ENCODE measurements at places on chromosomes 2 and 18.

DNA sequence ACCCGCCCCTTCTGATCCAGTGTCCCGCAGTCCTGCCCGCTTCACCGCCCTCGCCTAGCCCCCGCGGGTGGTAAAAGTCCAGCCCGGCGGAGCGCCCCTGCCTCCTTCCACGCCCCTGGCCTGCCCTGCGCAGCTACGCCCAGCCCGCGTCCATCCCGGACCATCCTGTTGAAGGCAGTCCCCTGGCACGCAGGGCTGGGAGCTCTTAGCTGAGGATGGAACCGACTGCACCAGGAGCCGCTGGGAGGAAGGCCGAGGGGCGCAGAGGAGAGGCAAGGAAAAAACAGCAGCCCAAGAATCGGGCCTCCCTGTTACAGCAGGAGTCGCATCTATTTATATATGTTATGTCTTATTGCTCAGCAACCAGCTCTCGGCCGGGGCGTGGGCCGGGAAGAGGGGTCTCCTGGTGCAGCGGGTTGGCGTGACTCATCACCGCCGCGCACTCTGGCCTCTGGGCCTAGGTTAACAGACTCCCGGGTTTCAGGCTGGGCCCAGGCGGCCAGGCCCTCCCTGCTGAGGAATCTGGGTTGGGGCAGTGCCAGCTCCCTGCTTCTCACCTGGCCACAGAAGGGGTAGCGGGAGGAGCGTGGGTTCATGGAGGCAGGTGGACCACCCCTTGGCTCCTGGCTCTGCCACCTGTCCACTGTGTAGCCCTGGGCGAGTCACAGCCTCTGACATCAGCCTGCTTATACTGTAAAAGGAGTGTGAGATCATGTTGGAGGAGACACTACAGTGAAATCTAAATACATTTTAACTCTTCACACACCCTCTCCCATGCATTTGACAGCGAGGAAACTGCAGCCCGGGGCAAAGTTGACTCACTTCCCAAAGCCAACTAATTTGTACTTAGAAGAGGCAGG lies 13.4 kb upstream of the MAP3K2 start:
- no peak for DNase-seq

GRCh38 chr2:41216978-41217377 lies 765.1 kb upstream of the SLC8A1 start:
- no peak for DNase-seq

DNA sequence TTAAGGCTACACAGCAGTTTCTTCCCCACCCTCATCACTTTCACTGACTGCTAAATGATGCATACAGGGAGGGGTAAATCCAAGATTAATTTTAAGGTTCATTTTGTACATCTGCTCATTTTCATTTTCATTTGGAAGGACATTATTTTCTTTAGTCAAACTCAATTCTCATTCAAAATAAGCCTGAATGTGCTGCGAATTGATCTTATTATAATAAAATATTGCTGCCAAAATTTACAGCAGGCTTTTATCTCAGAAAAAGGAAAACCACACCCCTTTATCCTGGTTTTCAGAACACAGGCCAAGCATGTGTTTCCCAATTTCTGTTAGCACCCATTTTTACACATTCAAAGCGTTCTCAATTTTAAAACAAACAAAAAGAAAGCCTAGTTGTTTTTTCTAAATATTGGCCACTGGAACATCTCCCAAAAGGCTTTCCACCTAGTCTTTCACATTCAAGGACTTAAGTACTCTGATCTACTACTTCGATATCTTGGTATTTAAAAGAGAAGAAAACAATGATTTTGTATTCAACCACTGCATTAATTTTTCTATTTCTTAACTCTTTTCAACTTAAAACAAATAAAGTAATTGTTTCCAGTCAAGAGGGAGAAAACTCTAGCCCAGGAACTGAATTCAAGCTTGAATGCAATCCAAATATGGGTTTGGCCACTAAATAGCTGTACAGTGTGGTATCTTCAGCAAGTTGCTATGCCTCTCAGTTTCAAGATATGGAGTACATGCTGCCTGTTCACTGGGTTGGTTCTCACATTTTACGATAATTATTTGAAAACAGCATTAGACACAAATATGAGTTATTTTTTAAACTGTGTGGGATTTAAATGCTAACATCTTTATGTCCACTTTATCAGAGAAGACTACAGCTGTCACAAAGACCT lies 52.5 kb downstream of the CDH2 start:
- no peak for DNase-seq

- DNase-seq: no peak
Observed at GRCh38 chr2:3646446-3646845, 11.6 kb upstream of the ALLC start.

- DNase-seq: no peak
Observed at GRCh38 chr2:201900362-201900761, 94.0 kb downstream of the CDK15 start.

- no peak for DNase-seq
Observed at GRCh38 chr18:36559149-36559857, 261.8 kb downstream of the FHOD3 start.

- DNase-seq: no peak
Observed at GRCh38 chr2:152587187-152587947, 129.9 kb downstream of the PRPF40A start.

GRCh38 chr2:117293012-117293411 lies 521.5 kb upstream of the DDX18 start:
- DNase-seq: no peak

GRCh38 chr2:113102133-113102532 lies 25.3 kb upstream of the IL1RN start:
- DNase-seq: no peak

DNA sequence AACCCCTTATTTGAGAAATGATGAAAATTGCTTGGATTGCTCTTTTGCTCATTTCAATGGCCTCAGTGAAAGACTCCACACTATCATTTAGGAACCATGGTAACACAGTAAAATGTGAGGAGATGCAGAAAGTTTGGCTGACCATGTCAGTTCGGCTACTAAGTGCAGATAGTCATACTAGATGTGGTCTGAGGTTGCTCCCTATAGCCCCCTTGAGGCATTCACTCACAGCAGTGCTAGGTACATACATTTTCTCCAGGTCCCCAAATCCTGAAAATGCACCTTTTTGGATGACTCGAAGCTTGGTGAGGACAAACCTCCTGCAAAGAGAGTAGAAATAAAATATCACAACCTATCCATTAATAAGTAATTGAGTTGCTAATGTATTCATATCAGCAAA lies 86.3 kb downstream of the FSHR start:
- DNase-seq: no peak

- no peak for DNase-seq
Observed at GRCh38 chr2:219521066-219521880, 7.0 kb downstream of the ASIC4 start.

DNA sequence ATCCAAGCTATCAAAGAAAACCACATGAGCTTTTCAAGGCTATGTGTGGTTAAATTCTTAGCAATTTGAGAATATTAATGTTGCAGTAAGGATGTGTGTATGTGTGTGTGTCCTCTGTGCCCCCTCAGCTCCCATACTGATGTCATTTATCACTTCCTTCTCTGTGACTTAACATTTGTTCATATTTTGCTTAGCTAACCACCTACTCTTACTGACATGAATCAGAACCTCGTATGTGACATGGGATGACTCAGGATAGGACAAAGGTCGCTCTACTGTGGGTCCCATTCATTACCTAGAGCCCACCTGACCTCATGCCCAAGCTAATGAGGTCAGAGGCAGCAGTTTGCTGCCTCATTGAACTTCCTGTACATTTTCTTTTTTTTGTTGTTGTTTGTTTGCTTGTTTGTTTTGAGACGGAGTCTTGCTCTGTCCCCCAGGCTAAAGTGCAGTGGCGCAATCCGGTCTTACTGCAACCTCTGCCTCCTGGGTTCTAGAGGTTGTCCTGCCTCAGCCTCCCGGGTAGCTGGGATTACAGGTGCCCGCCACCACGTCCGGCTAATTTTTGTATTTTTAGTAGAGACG lies 36.3 kb downstream of the MOGAT1 start:
- no peak for DNase-seq

DNA sequence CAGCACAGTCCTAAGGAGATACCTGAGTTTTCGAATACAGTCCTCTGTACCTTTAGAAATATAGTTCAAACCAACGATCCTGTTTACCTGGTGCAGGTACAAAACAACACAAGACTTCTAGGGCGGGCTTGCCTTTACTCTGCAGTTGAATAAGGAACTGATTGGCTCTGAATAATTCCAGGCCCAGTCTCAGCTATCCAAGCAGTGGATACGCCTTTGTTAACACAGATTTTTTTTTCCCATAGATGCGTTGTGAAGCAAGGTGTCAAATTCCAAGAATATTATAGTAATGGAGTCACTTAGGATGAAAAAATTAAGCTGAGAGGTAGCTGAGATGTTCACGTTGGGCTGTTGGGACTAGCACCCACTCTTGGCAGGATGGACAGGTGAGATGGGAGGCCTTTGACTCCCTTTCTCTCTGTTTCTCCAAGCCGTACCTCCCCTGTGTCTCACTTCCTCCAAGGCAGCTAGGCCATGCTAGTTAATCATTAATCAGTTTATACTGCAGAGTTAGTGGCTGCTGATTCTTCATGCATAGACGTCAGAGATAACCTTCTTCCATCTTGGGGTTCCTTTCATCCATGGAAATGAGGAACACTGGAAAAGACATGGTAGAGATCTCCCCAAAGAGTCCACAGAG lies 380.8 kb upstream of the ACVR2A start:
- DNase-seq: no peak

DNA sequence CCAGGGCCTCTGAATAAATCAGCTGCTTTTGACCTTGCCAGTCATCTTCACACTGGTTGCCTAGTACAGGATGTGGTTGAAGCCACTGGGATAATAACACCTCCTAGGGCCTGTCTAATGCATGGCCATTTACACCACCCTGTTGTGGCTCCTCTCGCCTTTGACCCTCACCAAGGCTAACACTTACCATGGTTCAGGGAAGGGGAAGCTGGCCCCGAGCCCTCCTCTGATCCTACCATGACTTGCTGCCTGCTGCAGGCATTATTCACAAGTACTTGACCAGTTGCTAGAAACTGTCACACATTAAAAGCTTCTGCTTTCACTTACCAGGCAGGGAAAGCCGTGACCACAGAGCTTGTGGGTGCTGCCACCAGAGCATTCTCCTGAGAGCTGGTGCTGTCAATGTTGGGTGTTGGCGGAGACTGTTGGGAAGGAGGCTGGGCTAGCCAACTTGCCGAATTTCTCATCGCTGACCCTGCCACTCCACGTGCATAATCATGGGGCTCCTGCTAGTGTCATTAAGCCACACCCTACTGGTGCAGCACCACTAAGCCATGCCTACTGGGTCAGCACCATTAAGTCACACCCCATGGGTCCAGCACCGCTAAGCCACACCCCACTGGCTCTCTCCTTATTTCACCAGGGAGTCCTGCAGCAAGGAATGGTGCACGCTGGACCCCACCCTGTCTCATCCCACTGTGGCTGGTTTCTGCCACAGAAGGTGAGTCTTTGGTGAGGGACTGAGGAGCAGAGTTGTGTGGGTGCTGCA lies 47.0 kb upstream of the TTC39C start:
- DNase-seq: no peak

DNA sequence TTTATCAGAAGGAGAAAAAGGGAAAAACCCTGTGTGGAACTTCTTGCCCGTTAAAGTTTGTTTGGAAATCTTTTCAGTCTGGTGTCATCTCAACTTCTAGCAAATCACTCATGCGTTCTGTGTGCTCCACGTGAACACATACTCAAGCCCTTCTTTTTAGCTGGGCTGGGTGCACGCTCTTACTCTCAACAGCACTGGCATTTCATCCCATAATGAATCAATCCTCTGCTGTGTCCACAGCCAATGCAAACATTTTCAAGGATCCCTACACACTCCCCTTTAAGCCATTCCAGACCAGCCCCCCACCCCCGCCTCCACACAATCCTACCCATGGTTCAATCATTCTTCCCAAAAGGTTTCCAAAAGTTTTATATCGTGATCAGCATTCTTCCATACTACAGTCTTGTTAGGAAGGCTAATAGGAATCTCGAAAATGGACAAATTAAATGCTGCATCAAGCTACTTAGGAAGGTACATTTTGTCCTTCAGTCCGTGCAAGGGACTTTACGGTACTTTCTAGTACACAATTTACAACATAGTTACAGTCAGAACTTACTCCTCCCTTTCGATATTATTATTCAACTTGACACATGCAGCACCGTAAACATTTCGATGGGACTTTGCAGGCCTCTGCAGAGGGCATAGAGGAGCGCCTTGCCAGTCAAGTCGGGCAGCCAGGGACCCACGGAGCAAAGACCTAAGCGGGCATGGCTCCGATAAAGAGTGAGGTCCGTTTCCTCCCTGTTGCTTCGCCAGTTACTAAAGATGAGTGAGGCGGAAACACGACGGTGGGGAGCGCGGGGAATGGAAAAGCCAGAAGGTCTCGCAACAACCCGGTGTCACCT lies 1.4 kb downstream of the PTGR3 start:
- no peak for DNase-seq

DNA sequence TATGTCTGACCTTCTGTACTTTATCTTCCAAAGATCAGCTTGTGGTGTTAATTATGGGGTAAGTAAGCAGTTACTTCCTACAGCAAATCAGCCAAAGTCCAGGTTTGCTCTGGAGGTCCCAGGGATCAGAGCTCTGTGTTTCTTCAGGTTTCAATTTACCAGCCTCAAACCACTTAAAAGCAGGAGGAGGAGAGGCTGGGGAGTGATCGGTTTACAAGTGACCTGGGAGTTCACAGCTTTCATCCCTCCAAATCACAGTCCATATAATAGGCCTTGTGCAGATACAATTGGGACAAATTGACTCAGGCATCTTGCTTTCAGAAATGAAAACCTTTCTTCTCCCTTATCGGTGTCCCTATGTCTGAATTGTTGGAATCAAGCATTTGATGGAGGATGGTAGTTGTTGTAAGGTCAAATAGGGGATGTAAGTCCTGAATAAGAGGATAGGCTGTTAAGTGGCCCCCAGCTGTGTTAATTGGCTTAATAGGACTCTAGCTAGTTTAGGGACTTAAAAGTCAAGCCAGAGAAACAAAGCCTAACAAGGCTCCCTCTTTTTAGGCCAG lies 188.0 kb upstream of the NT5C1B start:
- DNase-seq: no peak

DNA sequence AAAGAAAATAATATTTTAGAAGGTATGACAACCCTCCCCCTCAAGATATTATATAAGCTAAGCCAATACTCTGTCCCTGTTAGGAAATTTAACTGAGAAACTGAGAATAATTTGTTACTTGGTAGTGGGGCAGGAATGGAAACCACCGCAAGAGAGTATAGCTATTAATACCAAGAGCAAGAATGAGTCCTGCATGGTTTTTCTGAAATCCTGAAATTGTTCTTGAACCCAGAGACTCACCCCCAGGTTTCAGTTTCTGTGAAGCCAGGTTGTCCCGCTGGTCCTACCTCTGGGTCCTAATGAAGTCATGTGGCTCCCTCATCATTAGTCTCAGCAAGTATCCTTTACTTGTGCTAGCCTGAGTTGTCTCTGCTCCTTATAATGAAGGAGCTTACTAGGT lies 671.0 kb upstream of the ACVR2A start:
- DNase-seq: no peak
